ENCODE measurements at places on chromosomes 5 and 9.

- DNase-seq = no peak
These were observed 45.0 kb downstream of the SLC6A7 start for GRCh38 chr5:150234576-150235499.

GRCh38 chr9:70218767-70219166 is 40.0 kb upstream of the SMC5 start:
- no peak for DNase-seq

- DNase-seq = no peak
These were observed 62.4 kb downstream of the RAI14 start for GRCh38 chr5:34718516-34718915.

- no peak for DNase-seq
These were observed 344.1 kb downstream of the OSTF1 start for GRCh38 chr9:75432386-75432785.

- DNase-seq = no peak
These were observed 24.4 kb downstream of the CYFIP2 start for GRCh38 chr5:157290156-157290980.

DNA sequence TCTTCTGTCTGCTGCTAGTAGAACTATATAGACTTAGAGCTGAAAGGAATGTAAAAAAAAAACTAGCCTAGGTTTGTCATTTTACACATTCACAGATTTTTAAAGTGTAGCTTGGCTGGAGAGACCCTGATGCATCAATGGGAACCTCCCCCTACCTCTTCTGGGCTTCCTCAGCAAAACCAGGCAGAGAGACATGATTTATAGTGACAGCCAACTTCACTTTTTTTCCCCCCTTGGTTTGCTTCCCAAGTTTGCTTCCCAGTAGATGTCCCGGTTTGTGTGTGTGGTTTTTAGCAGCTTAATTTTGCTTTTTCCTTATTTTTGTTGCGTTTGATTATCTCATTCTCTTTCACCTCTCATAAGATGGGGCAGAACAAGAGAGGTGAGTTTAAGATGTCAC is 1.8 kb downstream of the OTULIN start:
- DNase-seq = no peak

DNA sequence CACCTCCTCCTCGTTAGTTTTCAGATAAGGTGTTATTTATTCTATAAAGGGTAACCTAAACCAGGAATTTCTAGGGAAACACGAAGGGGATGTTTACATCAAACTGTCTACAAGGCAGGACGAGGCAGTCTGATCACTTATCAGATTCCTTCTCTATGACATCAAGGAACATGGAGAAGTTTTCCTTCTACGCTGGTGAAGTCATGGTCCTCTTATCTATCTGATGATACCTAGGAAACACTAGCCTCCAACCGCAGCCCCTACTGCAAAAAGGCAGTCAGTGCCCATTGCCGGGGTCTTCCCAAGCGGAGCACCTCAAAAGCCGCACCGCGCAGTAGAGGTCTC is 1.5 kb downstream of the MPDZ start:
- no peak for DNase-seq

GRCh38 chr9:86349271-86349670 is 4.9 kb downstream of the TUT7 start:
- DNase-seq = no peak

GRCh38 chr5:39214912-39215709 is 4.3 kb downstream of the FYB1 start:
- no peak for DNase-seq

GRCh38 chr5:150149618-150150017 is 6.0 kb downstream of the PDGFRB start:
- no peak for DNase-seq

DNA sequence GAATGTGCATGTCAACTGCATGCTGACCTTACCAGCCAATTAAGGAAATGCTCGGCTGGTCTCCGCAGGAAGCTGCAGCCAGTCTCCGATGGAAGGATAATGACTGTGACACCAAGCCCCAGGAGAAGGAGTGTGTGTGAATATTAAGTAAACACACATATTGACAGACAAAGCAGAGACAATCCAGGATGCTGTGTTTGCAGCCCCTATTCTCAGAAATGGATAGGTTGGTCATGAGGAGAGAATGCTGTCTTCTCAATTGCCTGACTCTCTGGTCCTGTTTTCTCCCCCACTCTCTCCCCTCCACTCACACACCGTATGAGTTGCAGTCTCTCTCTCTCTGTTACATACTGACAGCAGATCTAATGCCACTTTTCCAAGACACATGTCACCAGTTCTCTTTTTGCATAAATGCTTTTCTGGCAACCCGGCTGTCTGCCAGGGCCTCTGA is 85.7 kb downstream of the EPB41L4A start:
- no peak for DNase-seq

DNA sequence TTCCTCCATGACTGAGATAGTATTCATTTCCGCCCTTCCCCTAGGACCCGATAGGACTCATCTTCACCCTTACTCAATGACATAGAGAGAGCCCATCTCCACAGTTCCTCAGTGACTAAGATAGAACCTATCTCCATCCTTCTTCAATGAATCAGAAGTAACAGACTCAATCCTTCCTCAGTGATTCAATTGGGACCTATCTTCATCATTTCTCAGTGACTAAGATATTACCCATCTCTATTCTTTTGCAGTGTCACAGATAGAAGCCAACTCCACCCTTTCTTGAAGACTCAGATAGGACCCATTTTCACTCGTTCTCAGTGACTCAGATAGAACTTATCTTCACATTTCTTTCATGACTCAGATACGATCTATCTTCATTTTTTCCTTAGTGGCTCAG is 164.6 kb downstream of the FBXO4 start:
- no peak for DNase-seq

- DNase-seq = no peak
These were observed 12.5 kb upstream of the SLC35D2 start for GRCh38 chr9:96395964-96396363.
